ENCODE measurements at places on chromosomes 2 and 18.
A peak's percentile ranks its signal among the peaks of the same experiment; 100 is the strongest.

DNA sequence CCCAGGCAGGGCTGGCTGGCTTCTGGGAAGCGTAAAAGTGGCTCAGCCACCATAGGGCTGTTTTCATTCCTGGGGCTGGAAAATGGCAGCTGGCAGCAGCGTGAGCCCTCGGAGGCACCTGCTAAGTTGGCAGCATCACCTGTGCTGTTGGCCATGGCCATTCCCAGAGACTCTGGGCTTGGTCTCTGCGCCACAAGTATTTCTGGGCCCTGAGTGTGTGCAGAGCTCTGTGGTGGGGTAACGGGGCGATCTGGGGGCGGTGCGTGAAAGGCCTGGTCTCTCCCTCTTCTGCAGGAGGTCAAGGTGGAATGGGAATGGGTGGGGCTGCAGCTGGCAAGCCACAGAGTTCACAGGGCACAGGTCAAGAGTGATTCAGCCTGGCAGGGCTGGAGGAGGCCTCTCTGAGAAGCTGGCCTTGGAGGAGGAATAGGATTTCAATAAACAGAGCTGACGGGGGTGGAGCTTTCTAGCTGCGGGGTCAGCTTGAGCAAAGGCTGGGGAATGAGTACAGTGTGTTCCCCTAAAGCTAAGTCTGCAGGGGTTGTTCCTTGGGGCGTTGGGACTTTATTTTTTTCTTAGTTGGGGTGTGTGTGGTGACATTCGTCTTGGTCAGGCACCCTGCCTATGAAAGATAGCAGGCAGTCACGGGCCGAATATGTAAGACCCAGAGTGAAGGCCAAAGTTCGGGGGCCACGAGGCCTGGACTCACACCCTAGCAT is 10.3 kb upstream of the NTSR2 start:
- no peak for DNase-seq

GRCh38 chr2:5021136-5021535 is 671.0 kb upstream of the SOX11 start:
- DNase-seq, result no peak

GRCh38 chr2:177810906-177811305 is 261.7 kb downstream of the PDE11A start:
- DNase-seq, result no peak

GRCh38 chr2:223586261-223586660 is 15.9 kb downstream of the SCG2 start:
- DNase-seq, result no peak

DNA sequence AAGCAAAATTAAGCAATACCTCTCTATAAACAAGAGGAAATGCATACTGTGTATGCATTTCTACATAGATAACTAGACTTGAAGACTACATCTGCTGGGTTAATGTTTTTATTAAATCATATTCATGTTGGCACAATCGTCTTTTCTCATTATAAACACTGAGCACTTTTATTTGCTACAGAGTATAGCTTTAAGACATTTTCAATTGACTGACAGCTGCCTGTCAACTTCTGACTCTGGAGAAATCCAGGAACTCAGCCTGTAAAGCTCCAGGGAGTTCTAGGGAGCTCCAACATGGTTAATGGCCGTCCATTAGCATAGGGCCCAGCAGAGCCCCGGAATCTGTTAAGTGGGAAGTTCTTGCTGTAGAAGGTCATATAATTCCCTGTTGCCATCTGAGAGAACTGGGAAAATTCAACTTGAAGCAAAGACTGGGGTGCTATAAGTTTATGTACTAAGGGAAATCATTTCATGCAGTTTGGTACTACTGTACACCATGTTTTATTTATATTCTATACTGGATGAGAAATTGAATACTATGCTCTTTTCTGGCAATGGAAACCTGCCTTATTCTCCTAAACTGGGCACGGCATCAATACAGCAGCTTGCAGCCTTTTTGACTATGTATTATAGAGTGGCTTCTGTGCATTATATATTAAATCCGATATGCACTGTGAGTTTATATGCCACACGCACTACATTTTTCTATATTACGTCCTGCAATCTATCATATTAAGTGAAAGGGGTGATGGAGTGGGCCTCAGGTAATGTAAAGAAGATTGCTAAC is 243.5 kb upstream of the ZNF521 start:
- no peak for DNase-seq

DNA sequence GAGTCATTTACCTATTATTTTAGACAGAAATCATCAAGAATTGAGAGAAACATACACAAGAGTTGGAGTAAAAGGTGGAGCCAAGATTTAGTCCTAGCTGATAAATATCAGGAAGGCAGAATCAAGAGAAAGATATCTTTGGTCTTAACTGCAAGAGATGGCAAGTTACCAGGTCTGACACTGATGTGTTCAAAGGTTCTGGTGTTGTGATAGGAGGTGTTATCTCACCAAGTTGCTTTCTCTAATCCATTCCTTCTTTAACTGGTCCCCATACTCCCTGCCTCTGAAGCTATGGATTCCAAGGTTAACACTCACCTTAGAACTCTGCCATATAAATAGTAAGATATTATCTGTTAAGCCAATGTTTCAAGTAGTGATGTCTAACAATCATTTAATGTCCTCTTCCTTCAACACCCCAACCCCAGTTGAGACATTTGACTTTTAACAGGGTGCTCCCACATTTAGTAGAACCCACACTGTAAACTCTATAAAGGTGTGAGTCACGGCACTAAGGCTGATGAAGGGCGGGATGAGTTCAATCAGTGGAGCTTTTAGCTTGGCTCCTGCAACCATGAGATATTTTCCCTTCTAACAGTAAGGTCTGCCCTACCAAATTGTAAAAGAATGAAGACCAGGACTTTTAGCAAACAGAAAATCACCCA is 333.7 kb downstream of the RND3 start:
- no peak for DNase-seq

DNA sequence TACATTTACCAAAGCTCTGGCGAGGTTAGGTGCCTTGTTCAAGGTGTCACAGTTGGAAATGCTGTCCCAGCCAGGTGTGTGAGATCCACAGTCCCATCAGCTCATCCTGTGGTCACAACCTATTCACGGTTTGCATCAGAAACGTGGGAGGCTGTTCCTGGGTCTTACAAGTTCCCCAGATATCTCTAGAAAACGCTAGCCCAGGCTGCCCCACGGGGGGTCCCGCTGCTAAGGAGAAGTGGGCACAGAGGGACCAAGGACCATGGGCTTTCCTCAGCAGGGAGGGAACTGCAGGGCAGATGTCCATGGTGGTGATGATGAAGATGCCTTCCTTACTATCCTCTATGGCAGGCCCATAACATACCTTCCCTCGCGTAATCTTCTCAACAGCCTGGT is 649 bp downstream of the FECH start:
- no peak for DNase-seq

DNA sequence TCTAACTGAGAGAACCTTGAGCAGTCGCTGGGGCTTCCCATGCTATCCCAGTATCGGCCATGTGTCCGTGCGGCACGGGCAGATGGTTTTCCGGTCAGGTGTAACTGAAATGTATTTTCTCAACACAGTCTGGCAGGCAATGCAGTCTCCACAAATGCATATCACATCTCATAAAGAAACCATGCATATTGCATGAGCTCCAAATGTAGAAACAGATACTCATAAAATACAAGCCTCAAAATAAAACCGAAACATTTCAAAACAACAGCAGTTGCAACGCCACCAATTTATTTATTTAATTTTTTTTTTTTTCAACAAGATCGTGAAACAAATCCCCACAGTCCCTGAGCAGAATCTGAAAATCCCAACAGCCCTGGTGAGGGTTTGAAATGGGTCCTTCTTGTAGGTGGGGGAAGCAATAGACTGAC is 299.4 kb downstream of the LPIN1 start:
- DNase-seq, result no peak

- DNase-seq, result no peak
Measured at GRCh38 chr18:77146249-77147080, 13.9 kb upstream of the MBP start.

GRCh38 chr2:44135771-44136170 is 32.9 kb upstream of the PPM1B start:
- DNase-seq, result no peak

DNA sequence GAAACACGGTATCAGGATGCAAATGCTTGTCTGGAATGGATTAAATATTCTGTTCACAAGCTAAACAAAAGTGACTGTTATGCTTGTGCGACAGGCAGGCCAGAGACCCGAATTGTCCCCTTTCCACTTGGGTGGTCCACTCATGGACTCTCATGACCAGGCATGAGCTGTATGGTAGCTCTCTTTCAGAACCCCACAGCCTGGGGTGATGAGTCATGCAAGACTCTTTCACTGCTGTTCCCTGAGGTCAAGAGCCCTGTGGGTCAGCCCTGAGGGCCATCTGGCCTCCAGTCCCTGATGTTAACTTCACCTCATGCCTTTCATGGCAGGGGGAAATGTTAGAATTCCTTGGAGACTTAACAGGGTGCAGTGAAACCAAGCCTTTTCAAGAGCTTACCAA is 13.7 kb upstream of the SAP130 start:
- DNase-seq, result no peak

GRCh38 chr2:144267239-144267638 is 252.7 kb downstream of the ZEB2 start:
- no peak for DNase-seq

DNA sequence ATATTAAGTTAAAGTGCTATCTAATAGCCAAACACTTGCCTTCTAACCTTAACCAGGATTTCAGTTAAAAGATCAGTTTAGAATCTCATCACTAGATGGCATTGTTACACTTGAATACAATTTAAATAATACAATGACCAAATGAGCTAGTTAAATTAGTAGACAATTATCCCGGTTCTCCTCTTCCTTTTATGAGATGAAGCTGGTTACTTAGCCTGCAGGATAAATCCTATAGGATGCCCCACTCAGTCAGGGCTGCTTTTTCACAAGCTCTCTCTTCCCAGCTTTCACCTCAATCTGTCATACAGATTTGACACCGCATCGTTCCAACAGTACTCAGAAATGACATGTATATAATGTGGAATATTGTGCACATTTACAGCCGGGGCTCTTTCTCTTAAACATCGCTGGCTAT is 678.8 kb downstream of the KCNJ3 start:
- no peak for DNase-seq

- DNase-seq, result no peak
Measured at GRCh38 chr2:14634182-14634488, 1.6 kb downstream of the LRATD1 start.

DNA sequence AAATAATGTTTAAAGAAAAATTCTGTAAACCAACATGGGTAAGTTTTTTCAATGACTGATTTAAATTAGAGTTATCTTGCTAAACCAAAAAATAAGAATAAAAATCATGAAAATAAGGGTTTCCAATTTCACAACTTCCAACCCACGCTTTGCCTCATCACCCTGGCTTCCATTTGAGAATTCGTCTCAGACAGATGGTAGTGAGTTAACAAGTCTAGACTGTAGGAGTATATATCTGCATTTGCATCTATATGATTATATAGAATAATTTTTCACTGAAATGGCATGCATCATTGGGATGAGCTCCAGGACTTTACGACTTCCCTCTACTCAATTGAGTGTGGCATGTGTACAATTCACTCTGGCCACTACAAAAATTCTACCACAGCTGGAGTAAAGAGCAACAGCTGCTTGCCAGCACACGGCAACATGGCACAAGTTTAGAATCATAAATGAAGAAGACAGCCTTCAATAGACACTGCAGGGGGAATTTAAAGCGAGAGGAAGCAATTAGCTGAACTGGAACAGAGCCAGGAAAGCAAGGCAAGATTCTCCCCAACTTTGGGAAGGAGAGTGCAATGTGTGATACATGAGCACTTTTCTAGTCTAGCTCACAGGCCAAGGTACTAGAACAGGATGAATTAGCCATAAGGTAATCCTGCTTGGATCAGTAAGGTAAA is 1673.5 kb upstream of the CELF4 start:
- DNase-seq, result no peak

- no peak for DNase-seq
Measured at GRCh38 chr2:59000796-59001195, 759.7 kb upstream of the FANCL start.

- no peak for DNase-seq
Measured at GRCh38 chr2:169705927-169706326, 11.7 kb downstream of the PHOSPHO2 start.

- no peak for DNase-seq
Measured at GRCh38 chr2:128797937-128798336, 479.3 kb upstream of the HS6ST1 start.

GRCh38 chr2:211879323-211879722 is 659.3 kb downstream of the ERBB4 start:
- DNase-seq, result no peak

GRCh38 chr2:246489-247144 is 17.2 kb downstream of the SH3YL1 start:
- DNase-seq, result no peak

- no peak for DNase-seq
Measured at GRCh38 chr2:241888641-241889040, 19.1 kb downstream of the RTP5 start.

GRCh38 chr18:57891707-57892391 is 88.7 kb upstream of the ATP8B1 start:
- no peak for DNase-seq

DNA sequence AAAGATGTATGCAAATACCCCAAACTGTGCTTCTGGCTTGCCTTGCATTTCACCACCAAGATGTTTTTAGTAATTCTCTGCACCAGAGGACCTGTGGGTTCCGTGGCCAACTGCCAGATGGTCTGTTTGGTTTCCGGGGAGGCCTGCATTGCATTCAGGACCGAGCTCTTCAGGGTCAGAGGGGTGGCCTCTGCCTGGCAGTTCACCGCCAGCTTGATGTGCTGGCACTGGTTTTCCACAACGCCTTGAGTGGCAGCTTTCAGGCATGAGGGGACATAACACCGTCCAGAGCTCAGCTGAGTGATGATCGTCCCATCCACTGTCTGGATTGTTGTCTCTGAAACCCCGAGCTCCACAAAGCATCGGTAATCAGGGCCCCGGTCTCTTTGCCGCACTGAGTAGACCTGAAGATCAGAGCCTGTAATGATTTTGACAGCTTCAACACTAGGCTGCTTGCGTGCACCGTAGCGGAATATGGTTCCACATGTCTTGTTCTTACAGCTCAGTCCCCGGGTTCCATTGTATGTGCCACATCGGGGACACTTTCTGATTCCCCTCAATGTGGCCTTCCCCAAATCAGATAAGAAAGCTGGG is 9.4 kb downstream of the C2orf42 start:
- peak; percentile 38 for DNase-seq

GRCh38 chr2:33058716-33059470 is 112.1 kb downstream of the LTBP1 start:
- no peak for DNase-seq

DNA sequence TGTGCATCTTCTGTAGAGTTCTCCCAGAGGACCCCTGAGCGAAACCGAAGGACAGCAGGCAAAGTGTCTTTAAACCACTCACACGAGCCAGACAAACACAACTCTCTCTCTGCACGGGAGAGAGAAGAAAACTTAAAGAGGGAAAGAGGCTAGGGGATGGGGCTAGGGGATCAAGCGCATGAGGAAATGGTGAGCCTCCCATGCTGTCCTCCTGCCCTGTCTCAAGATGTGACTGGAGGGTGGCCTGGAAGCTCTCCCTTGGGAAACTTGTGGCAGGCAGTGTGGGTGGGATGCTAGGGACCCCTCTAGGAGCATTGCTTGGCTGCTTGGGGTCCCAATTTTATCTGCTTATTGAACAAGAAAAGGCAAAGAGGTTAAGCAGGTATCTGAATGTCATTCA is 44.5 kb downstream of the CYP26B1 start:
- DNase-seq, result no peak

GRCh38 chr18:37306432-37306831 is 259.2 kb downstream of the CELF4 start:
- no peak for DNase-seq
